Liver (tissue), 10 donors: ENCODE measurements at places on chromosomes 7 and 10. TPM values are rescaled to one million over a fixed set of nuclear protein-coding genes. Genes with fewer than 3 reads are reported as not detected.

Gene TMEM178B
- under 0.01 TPM for total RNA-seq

Gene ZNF800
- 15.2 TPM for total RNA-seq

Gene CRYGN
- total RNA-seq: under 0.01 TPM

Gene CALCR
- not detected for total RNA-seq

Gene C10orf62
- total RNA-seq: 0.56 TPM

Gene MMP21
- total RNA-seq: 0.37 TPM

Gene PNLIPRP3
- not detected for total RNA-seq

Gene ALOX5
- 16.9 TPM for total RNA-seq

Gene SLC13A4
- total RNA-seq: 0.14 TPM

Gene GPR22
- total RNA-seq: not detected

Gene EVX1
- total RNA-seq: not detected

Gene KCNH2
- 0.33 TPM for total RNA-seq

Gene CALHM1
- not detected for total RNA-seq

Gene COL17A1
- total RNA-seq: 1.7 TPM

GRCh38 chr7:111081546-111082267 is 9.2 kb upstream of the LRRN3 start:
- no peaks in the 10 kb centered on the region for H3K36me3 ChIP-seq
- H3K27ac ChIP-seq: no peak overlapping the region
- DNase-seq: no peak
- no peaks in the 10 kb centered on the region for H3K27me3 ChIP-seq
- no peak overlapping the region for H3K4me3 ChIP-seq

DNA sequence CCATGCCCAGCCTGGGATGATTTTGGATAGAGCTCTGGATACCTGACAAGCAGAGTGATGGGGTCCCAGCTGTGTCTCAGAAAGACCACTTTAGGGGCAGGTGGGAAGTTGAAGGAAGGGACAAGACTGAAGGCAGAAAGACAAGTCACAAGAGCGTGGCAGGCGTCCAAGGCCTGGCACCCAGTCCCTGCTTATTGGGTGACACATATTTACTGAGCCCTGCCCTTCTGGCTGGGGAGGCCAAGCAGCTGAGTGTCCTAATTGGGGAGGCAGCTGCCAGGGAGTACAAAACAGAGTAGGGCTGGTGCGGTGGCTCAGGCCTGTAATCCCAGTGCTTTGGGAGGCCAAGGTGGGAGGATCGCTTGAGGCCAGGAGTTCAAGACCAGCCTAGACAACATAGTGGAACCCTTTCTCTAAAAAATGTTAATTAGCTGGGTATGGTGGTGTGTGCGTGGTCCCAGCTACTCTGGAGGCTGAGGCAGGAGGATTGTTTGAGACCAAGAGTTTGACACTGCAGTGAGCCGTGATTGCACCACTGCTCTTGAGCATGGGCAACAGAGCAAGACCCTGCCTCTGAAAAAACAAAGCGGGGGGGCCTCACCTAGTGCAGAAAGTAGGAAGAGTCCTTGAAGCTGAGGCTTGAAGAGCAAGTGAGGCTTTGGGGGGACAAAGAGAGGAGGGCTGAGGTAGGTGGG is 53.0 kb upstream of the GTF2I start:
- DNase-seq: no peak
- no peak overlapping the region for H3K27ac ChIP-seq
- H3K36me3 ChIP-seq: no peaks in the 10 kb centered on the region
- H3K4me3 ChIP-seq: no peak overlapping the region
- H3K4me1 ChIP-seq: peaks cover 4% of the 10 kb centered on the region

DNA sequence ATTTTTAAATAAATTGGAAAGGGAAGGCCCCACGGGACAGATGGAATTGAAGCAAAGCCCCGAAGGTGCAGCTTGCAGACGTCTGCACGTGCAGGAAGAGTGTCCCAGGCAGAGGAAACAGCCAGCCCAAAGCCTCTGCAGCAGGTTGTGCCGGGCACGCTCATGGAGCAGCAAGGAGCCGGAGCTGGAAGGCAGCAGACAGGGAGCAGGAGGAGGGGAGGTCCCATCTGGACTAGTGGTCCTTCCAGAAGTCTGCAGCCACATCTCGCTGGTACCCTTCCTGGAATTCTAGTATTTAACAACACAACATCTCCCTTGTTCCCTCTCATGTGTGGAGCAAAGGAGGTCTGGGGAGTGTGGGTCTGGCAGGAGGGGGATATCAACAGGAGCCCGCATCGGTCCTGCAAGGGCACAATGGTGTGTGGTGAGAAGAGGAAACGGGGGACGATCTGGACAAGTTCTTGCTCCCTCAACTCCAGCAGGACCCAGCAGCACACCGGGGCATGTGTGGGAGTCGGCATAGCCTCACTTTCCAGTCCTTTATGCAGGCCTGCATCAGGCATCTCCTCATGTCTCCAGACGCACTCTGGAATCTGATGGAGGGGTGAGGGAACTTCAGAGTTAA is 169.3 kb downstream of the GRID1 start:
- H3K4me3 ChIP-seq: no peak overlapping the region
- no peak for DNase-seq
- H3K27ac ChIP-seq: no peak overlapping the region
- no peaks in the 10 kb centered on the region for H3K36me3 ChIP-seq
- no peaks in the 10 kb centered on the region for H3K27me3 ChIP-seq
- no peaks in the 10 kb centered on the region for H3K4me1 ChIP-seq

DNA sequence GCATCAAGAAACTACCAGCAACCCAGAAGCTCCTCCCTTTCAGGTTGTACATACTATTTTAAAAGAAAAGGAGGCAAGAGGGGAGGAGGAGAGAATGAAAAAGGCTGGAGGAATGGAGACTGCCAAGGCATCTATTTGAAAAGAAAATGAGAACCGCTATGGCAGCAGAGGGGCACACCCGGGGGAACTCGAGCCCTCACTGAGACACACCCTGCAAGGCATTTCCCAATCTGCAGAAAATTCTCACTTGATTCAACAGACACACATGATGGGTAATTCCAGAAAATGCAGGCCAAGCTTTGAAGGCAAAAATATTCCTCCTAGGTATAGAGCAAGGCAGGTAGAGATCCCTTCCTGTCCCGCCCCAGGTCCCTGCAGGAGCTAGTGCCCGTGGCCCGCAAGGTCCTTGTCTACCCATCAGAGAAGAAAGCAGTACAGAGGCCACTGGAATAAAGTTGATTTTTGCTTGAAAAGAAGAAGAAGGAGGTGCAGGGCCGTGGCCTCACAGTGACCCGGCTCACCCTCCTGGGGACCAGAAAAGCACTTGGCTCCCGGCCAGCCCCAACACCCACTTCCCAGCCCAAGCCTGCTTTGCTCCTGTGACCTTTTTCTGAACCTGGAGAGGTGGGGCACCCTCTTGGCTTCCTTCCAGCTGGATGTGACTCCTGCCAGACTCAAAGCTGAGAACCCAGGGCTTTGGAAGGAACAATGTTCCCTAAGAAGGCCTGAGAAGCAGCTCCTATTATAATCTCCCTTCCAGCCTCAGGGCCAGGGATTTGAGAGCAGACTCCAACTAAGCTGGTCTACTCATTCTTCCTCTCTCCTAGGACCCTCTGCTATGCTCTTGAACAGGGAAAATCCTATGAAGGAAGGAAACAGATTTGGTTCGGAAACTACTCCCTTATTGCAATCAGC is 6.2 kb upstream of the PIK3CG start:
- no peaks in the 10 kb centered on the region for H3K4me1 ChIP-seq
- no peak overlapping the region for H3K4me3 ChIP-seq
- H3K27me3 ChIP-seq: no peaks in the 10 kb centered on the region
- no peak for DNase-seq

DNA sequence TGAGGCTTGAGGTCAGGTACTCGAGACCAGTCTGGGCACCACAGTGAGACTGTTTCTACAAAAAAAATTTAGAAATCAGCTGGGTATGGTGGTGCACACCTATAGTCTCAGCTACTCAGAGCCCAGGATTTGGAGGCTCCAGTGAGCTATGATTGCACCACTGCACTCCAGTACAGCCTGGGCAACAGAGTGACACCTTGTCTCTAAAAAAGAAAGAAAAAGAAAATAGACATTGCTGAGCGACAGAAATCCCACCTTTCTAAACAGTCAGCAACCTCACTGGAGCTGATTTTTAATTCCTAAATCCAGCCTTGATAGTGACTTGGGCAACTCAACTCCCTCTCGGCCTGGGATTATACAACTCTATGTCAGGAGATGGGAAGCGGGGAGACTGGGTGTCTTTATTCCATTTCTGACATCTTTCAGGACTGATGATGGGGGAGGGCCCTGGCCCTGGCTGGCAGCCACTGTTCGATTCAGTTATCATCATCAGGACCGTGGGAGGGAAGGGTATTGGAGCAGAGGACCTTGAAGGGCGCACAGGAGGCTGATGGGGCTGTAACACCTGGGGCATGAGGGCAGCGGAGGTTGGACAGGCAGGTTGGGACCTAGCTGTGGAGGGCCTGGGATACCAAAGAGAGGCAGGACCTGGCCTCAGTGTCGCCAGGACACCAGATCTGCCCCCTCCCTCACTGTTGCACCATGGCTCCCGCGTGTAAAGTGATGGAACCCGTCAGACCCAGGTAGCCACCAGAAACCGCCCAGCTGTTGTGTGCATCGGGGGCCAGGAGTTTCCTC is 14.7 kb downstream of the HSPB1 start:
- H3K4me3 ChIP-seq: peak overlapping the region; percentile 66
- peaks cover 9% of the 10 kb centered on the region for H3K4me1 ChIP-seq
- peak overlapping the region; percentile 97 for H3K27ac ChIP-seq
- DNase-seq: no peak

DNA sequence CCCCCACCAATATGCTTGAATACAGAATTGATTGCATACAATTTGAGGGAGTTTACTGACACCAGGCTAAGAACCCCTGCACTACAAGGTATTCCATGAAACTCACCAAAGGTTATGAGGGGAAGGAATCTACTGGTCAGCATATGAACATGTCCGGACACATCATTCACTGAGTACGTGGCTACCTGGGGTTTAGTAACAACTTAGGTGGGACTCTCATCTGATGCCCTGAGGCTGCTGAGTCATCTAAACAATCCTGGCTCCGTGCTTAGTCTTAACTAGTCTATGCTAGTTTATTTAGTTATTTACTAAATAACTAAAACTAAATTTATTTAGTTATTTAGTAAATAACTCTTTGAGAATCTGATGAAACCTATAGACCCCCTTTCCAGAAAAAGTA is 11.3 kb downstream of the PI4K2A start:
- DNase-seq: no peak
- H3K4me1 ChIP-seq: no peaks in the 10 kb centered on the region
- peaks cover 14% of the 10 kb centered on the region for H3K36me3 ChIP-seq
- H3K4me3 ChIP-seq: no peak overlapping the region
- no peaks in the 10 kb centered on the region for H3K27me3 ChIP-seq
- no peak overlapping the region for H3K27ac ChIP-seq

GRCh38 chr7:15239801-15240200 is 322.0 kb downstream of the AGMO start:
- no peak for DNase-seq
- H3K4me1 ChIP-seq: no peaks in the 10 kb centered on the region
- H3K27ac ChIP-seq: no peak overlapping the region
- H3K4me3 ChIP-seq: no peak overlapping the region
- H3K27me3 ChIP-seq: no peaks in the 10 kb centered on the region

GRCh38 chr7:47502240-47502877 is 79.6 kb downstream of the TNS3 start:
- H3K27ac ChIP-seq: peak overlapping the region; percentile 30
- no peak for DNase-seq
- H3K36me3 ChIP-seq: no peaks in the 10 kb centered on the region
- peaks cover 31% of the 10 kb centered on the region for H3K4me1 ChIP-seq
- H3K4me3 ChIP-seq: no peak overlapping the region

GRCh38 chr10:29804025-29804852 is 169.5 kb upstream of the SVIL start:
- no peak for DNase-seq
- H3K27ac ChIP-seq: peak overlapping the region; percentile 80
- no peaks in the 10 kb centered on the region for H3K36me3 ChIP-seq

DNA sequence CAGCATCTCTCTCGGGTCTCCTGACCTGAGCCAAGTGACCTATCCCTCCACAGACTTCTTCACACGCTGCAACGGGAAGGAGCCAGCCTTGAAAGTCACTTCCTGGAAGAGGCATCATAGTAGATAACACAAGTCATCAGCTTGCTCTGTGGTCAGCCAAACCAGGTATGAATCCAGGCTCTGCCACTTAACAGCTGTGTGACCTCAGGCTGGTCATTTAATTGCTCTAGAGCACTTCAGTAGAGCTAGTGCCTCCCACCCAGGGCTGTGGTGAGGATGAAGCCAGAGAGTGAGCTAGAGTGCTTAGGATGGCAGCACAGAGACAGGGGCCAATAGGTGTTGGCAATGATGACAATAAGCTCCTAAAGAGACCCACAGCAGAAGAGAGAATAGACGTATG is 247.7 kb upstream of the ZMIZ1 start:
- no peak overlapping the region for H3K4me3 ChIP-seq
- H3K36me3 ChIP-seq: no peaks in the 10 kb centered on the region
- H3K27ac ChIP-seq: no peak overlapping the region

DNA sequence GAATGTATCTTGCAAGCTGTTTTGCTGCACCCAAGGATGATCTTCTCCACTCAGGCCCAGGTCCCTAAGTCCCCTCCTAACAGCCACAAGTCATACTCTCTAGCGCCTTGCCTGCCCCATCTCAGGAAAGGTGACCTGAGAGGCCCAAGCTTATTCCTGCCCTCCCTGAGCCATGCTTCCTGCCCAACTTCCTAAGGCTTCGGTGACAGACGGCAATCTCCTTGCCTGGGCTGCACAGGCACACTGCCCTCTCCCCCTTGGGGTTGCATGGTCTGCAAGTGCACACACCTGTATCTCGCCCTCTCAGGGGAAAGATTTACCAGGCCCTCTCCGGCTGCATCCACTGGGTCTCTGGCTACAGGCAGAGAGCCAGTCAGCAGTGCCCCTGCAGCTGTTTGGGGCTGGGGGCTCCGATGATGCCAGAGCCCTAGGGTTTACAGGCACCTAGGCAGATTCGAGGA is 771 bp upstream of the ADIRF start:
- no peak for DNase-seq
- H3K4me1 ChIP-seq: peaks cover 10% of the 10 kb centered on the region
- no peaks in the 10 kb centered on the region for H3K27me3 ChIP-seq
- H3K27ac ChIP-seq: no peak overlapping the region
- H3K4me3 ChIP-seq: no peak overlapping the region
- H3K36me3 ChIP-seq: no peaks in the 10 kb centered on the region

DNA sequence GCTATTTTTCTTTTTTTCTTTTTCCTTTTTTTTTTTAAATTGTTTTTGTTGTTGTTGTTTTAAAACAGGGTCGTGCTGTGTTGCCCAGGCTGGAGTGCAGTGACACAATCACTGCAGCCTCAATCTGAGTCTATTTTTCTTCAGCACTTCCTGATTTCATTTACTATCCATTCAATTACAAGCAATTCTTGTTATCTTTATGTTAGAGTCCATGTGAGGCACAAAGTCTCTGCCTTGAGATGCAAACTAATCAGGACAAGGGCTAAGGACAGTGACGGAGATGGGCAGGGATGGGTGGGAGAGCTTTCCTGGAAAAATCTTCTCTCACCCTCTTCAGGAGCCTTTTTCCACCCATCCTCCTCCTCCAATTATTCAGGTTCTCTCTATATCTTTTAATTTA is 157.3 kb upstream of the AUTS2 start:
- H3K27ac ChIP-seq: no peak overlapping the region
- no peaks in the 10 kb centered on the region for H3K27me3 ChIP-seq
- no peaks in the 10 kb centered on the region for H3K36me3 ChIP-seq
- no peak for DNase-seq
